ENCODE measurements at places on chromosomes 6 and 20.

DNA sequence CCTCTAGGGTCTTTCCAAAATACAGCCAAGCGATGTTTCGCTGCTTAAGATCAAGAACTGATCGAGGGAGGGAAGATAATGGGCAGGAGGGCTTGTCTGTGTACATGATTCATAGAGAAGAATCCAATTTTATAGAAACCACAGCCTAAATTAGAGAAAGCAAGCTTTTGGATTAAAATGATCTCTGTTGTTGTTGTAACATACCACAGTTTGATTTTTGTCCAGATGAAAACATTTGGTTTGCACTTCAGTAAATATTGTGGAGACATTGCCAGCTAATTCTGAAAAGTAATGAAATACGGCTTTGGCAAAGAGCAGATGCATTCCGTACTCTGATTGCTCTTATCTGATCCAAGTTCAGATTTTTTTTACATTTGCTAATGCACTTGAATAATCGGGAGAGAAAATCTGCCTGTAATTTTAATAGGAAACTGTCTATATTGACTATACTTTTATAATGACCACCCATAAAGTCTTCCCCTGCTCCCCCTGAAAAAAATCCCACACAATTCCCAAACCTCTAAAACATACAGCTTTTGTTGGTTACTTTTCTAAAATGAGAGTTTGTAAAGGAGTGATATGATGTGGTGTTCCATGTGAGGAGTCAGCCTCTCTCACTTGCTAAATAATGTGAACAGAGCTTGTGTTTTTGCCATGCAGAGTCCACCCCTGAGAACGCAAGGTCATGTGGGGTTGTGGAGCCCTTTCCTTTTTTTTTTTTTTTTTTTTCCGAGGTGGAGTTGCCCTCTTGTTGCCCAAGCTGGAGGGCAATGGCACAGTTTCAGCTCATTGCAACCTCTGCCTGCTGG, 199.9 kb downstream of the DTNBP1 start:
- DNase-seq = peak; percentile 33

- DNase-seq = no peak
Observed at GRCh38 chr6:158539413-158539812, 20.5 kb upstream of the TMEM181 start.

GRCh38 chr20:58167759-58168158, 60.7 kb downstream of the ANKRD60 start:
- no peak for DNase-seq

DNA sequence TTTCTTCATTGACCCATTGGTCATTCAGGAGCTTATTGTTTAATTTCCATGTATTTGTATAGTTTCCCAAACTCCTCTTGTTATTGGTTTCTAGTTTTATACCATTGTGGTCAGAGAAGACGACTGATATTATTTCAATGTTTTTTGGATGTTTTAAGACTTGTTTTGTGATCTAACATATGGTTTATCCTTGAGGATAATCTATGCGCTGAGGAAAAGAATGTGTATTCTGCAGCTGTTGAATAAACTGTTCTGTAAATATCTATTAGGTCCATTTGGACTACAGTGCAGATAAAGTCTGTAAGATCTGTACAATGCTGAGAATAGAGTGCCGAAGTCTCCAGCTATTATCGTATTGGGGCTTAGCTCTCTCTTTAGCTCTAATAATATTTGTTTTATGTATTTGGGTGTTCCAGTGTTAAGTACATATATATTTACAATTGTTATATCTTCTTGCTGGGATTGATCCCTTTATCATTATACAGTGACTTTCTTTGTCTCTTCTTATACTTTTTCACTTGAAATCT, 223.3 kb upstream of the ZNF217 start:
- no peak for DNase-seq

GRCh38 chr6:1624851-1625781, 15.4 kb downstream of the FOXC1 start:
- no peak for DNase-seq

DNA sequence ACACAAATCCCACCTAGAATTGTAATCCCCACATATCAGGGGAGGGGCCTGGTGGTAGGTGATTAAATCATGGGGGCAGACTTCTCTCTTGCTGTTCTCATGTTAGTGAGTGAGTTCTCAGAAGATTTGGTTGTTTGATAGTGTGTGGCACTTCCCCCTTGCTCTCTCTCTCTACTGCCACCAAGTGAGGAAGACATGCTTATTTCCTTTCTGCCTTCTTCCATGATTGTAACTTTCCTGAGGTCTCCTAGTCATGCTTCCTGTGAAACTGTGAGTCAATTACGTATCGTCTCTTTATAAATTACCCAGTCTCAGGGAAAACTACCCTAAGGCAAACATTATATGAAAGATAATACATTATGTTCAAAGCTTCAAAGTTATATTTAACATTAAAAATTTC, 1297.5 kb upstream of the CITED2 start:
- no peak for DNase-seq

- no peak for DNase-seq
Observed at GRCh38 chr6:6577735-6578134, 10.8 kb upstream of the LY86 start.

DNA sequence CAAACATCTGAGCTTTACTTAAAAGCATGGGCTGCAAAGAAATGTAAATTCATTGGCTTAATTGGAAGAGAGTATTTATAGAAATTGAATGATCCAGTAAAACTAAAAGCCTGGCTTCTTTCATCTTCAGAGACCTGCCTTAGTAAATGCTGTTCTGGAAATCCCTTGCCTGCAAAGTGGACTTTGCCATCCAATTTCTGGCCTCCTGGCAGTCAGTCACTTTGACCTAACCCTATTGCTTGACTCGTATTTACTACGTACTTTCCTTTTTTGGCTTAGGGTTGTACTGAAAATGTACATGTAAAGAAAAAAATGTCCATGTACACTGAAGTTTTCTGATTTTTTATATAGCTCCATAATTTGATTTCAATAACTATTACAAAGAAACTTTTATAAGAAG, 47.1 kb downstream of the E2F3 start:
- DNase-seq = no peak

- DNase-seq = no peak
Observed at GRCh38 chr6:112432853-112433252, 85.7 kb downstream of the RFPL4B start.

DNA sequence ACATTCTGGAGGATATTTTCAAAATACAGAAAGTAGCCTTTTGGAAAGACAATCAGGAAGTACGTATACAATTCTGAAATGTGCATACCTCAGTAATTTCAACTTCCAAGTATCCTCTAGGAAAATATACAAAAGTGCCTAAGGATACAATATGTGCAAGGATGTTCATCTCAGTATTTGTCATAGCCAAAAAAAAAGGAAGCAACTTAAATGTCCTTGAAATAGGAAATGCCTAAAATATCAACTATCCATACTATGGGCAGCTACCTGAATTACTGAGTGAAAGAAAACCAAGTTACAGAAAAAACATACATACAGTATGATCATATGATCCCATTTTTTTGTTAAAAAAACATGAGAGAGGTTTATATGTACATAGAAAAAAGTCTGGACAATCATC, 1.5 kb downstream of the PPIL1 start:
- no peak for DNase-seq

GRCh38 chr6:89302195-89302770, 12.8 kb downstream of the GABRR2 start:
- DNase-seq = no peak

DNA sequence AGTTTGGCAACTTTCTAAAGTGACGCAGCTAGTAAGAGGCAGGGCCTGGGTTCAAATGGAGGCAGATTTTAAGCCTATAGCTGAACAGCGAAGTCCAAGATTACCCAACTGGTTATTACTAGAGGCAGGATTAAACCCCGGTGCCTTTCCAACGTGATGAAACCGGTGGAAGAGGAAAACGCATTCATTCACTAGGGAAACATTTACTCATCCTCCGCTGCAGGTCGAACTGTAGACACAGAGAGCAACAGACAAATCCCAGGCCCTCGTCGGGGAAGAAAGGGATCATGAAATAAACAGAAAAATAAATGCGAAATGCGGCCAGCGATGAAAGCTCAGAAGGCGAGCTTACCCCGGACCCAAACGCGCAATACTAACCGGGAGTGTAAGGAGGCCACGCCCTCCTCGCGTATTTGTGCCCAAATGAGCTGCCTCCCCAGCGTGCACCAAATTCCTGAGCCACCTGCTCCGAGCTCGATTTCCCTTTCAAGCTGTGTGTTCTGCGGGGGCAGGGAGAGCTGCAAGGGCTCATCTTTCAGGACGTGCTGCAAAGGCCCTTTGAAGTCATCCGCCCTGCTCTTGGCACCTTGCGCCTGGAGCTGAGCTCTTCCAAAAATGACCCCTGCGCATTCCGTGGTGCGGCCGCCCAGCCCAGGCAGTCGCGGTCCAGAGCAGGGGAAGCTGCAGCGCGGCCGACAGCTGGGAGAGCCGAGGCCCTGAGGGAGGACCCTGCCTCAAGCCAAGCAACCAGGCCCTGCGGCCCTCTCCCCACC, 46.9 kb downstream of the PDYN start:
- DNase-seq = no peak

DNA sequence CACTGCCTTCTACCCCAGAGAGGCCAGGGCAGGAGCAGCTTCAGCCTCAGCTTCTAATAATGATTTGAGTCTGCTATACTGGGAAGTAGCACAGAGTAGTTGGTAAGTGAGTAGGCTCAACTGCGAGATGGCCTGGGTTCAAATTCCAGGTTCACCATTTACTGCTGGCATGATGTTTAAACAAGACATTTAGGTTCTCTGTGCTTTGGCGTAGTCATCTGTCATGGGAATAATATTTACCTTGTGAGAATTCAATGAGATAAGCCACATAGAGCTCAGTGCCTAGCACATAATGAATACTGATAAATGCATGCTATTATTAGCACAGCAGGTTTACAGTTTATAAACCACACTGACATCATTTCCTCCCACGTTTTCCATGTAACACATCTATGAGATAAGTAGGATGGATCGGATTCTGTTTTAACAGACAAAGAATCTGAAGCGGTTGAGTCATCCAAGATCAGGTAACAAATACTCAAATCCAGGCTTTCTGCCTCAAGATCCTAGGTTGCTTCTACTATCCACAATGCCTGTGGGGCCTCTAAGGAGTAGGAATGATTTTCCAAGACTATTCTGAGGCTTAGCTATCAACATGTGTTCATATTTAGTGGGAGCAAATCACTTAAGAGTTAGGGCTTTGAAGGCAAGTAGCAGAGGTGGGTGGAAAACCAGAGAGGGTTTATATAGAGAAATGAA, 72.9 kb upstream of the DTNBP1 start:
- no peak for DNase-seq

- no peak for DNase-seq
Observed at GRCh38 chr20:24736131-24736843, 212.8 kb upstream of the CST7 start.
